GM12892 (cell line): ENCODE measurements at places on chromosomes 12 and 14.

GRCh38 chr14:34997762-34998161 lies 15.0 kb downstream of the SRP54 start:
- DNase-seq: no peak

DNA sequence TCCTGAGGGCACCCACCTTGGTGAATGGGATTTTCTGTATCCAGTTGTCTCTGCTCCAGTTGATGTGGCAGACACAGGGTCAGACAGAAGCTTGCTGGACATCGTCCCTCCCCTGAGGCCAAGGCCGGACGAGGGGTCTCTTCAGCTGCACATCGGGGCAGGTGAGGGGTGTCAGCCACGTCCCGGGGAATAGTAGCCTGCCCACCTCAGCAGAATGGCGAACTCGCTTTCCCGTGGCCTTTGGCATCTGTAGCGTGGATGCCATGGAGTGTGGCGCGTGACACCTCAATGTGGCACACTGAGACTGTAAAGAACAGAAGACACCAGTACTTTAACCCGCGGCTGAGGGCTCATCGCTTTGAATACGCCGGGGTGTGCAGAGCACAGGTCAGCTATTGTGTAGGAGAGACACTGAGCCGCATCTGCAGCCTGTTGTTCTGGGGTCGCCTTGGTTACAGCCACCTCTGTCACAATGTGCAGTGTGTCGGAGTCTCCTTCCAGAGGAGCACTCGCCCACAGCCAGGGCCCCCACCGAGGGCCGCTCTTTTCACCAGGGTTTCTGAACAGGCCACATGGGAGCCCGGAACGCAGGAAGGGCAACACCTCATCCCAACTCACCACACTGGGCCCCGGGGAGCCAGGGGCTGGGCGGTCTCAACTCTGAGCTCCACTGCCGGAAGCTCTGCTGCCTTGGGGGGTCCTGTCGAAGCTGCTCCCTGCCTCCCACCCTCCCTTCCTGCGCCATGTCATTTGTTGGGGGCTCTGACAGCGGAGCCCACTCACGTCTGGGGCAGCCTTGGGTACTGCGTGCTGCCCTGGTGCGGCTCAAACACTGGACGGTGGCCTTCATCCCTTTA lies 77.0 kb downstream of the ADGRD1 start:
- no peak for DNase-seq

DNA sequence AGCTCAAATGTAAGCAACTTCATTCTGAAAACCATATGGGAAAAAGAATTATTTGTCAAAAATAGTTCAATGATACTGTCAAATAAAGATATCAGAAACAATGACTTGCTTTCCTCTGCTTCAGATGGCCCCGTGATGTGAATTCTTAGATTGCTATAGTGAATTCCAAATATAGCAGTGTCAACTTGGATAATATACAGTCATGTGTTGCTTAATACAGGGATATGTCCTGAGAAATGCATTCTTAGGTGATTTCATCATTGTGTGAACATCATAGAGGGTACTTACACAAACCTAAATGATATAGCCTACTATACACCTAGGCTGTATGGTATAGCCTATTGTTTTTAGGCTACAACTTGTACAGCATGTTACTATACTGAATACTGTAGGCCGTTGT lies 108.7 kb upstream of the MIS18BP1 start:
- DNase-seq: no peak

DNA sequence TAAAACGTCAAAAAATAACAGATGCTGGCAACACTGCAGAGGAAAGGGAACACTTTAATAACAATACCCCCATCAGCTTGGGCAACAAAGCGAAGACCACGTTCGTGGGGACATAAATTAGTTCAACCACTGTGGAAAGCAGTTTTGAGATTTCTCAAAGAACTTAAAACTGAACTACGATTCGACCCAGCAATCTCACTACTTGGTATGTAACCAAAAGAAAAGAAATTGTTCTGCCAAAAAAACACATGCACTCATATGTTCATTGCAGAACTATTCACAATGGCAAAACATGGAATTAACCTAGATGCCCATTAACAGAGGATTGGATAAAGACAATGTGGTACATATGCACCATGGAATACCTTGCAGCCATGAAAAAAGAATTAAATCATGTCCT lies 81.2 kb upstream of the RAP1B start:
- DNase-seq: no peak

- no peak for DNase-seq
Measured at GRCh38 chr12:96497855-96498254, 8.5 kb downstream of the CFAP54 start.

GRCh38 chr12:112557951-112558630 lies 139.3 kb downstream of the PTPN11 start:
- DNase-seq: no peak

DNA sequence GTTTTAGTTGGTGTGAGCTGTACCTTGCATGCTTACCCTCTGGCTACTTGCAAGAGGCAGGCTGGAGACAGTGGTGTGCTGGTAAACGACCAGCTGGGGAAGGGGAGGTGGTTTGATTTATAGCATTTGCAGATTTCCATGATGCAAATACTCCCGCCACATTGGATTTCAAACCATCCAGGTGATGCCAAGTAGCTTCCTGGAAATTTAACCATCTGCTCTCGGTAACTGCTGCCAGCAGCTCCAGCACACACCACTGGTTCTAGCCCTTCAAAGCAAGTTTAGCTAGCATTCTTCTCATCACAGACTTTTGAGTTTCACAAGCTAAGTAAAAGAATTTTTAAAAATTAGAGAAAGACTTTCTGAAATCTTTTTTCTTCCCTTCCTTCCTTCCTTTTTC lies 104.5 kb upstream of the AMIGO2 start:
- DNase-seq: no peak

DNA sequence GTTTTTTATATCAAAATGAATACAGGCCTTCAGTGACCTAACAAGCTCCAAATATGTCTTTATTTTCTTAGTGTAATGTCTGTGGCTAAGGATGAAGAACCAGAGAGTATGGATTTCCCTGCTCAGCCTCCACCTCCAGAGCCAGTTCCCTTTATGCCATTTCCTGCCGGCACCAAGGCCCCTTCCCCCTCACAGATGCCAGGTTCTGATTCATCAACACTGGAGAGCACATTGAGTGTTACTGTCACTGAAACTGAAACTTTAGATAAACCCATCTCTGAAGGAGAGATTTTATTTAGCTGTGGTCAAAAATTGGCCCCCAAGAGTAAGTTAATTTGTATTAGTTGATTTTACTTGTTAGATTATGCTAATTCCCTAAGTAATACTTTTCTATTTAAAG lies 61.0 kb downstream of the KIAA0586 start:
- no peak for DNase-seq

DNA sequence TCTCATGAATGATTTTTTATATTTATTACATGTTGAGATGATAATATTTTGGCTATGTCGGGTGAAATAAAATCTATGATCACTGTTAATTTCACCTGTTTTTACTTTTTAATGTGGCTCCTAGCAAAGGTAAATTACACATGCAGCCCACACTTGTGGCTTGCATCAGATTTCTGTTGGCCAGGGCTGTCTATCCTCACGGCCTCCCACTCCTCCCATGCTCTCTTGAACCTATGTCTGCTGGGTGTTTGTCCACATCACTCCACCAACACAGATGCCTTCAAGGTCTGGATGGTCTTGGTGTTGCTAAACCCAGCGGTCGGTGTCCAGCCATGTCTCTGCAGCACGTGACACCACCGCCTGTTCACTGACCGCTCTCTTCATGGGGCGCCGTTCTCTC lies 339.4 kb upstream of the FKBP4 start:
- DNase-seq: no peak

DNA sequence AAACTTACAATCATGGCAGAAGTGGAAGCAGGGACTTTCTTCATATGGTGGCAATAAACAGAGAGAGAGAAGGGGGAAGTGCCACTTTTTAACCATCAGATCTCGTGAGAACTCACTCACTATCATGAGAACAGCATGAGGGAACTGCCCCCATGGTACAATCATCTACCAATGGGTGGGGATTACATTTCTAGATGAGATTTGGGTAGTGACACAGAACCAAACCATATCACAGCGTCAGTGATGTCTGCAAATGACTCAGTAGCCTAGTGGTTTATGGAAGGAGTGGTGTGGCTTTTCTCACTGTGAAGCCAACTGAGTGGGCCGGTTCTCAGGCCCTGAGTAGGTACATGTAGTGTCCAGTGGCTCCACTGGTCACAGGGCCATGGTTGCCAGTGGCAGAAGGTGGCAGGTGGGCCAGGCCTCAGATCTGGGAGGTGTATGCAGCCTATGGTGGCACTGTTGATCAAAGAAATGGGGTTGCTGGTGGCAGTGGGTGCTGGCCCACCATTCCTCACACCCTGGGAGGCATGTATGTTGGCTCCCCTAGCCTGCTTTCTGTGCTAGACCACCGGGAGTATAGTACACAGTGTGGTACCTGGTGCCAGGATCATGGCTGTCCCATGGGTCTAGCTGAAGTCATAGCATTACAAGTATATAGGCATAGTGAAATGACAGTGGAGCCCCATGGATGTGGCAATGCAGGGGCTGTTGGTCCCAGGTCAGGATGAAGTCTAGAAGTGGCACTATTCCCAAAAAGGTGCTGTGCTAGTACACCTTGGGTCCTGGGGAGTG lies 191.9 kb downstream of the NUBPL start:
- no peak for DNase-seq

GRCh38 chr14:72924337-72924736 lies 1.9 kb upstream of the DCAF4 start:
- DNase-seq: no peak

GRCh38 chr14:100728962-100729361 lies 2.3 kb downstream of the DLK1 start:
- no peak for DNase-seq

- DNase-seq: no peak
Measured at GRCh38 chr12:24441458-24441857, 492.0 kb upstream of the SOX5 start.

- DNase-seq: no peak
Measured at GRCh38 chr12:57222286-57223190, 5.9 kb downstream of the NXPH4 start.
